EL (cell line): ENCODE measurements at places on chromosomes 16 and 17.

- DNase-seq, result no peak
These were observed 600.6 kb upstream of the CDH11 start for GRCh38 chr16:65722429-65722828.

DNA sequence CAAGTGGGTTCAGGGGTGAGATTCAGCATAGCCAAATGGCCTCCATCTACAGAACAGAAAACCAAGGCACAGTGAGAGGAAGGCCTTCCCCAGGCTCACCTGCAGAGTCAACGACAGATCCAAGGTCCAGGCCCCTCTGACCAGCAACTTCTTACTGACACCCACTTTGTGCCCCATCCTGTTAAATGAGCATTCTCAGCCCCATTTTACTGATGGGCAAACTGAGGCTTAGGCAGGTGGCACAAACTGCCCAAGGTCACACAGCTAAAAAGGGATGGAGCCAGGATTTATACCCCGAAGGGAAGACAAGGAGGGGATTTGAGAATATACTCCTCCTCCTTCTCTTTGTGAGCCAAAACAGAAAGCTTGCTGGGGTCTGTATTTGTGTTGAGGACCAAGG lies 9.3 kb downstream of the SBK1 start:
- no peak for DNase-seq

DNA sequence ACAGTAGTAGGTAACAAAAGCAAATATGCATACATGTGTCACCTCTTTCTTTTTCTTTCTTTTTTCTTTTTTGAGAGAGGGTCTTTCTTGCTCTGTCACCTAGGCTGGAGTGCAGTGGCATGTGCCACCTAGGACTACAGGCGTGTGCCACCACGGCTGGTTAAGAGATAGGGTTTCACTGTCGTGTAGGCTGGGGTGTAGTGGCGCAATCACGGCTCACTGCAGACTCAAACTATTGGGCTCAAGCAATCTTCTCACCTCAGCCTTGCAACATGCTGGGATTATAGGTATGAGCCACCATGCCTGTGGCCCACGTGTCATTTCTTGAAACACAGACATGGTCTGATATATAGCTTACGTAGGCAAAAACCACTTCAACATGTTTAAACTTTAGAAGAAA lies 397.7 kb upstream of the PMFBP1 start:
- DNase-seq, result no peak

- no peak for DNase-seq
These were observed 171.3 kb upstream of the RPL38 start for GRCh38 chr17:74032222-74032621.

DNA sequence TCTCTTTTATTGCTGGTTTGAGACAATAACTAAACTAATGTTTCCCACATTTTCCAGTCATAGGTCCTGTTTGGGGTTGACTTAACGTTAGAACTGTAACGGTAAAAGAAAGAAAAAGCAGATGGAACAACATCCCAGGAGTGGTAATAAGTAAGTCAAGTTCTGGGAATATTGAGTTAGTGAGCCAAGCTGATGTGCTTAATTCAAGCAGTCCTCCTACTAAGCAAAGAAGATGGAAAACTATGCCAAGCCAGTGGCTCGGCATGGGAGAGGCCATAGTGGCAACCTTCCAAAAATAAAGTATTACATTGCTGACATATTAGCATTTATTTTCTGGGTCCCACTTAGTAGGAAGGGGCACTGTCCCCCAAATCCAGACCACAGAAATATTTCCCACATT lies 161.7 kb upstream of the CDH5 start:
- DNase-seq, result peak; percentile 4

GRCh38 chr16:55539049-55539448 lies 27.4 kb upstream of the CAPNS2 start:
- no peak for DNase-seq

DNA sequence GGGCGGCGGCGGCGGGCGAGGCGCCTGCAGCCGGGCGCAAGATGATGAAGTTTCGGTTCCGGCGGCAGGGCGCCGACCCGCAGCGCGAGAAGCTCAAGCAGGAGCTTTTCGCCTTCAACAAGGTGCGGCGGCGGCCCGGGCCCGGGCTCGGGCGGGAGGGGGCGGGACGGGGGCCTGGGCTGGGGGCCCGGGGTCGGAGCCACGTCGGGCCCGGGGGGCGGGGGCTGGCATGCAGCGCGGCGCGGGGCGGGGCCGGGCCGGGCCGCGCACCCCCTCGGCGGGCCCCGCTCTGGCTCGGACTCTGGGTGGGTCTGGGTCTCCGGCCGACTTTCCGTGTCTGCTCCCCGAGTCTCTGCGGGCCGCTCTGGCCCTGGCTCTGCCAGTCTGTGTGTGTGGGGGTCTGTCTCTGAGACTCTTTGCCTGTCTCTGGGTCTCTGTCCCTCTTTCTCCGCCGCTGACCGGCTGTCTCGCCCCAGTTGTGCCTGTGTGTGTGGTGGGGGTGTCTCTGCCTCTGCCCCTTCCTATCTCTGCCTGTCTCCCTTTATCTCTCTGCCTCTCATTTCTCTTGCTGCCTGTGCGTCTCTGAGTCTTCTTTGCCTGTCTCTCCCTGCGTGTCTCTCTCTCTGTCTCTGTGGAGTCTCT lies 328 bp downstream of the LLGL1 start:
- peak; percentile 18 for DNase-seq

DNA sequence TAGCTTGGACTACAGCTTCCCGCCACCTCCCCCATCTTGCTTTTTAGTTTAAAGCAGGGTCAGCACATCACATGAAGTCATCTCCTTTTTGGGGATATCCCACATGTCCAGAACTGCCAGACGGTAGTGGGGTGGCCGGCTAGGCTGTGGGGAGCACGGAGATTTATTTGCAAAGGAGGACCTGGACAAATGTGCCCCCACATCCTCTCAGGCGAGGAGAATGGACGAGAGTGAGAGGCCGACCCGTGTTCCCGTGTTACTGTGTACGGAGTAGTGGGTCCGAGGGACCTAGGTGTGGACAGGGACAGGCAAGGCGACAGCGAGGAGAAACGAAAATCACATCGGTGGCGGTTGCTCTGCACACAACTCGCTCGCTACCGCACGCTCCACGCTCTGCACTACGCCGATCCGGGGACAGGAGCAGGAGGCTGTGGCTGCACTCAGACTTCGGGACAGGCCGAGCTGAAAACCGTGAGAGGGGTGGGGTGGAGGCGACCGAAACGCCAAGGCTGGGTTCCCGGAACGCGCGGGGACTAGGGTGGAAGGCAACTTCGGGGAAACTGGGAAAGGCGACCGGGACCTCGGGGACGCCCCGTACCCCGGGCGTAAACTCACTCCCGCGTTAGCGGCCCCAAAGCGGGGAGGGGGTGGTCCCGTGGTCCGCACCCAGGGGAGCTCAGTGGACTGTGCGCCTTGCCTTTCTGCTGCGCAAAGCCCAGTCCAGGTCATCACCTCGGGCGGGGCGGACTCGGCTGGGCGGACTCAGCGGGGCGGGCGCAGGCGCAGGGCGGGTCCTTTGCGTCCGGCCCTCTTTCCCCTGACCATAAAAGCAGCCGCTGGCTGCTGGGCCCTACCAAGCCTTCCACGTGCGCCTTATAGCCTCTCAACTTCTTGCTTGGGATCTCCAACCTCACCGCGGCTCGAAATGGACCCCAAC lies at the start of gene MT1A:
Gene MT1A (plus strand): TSS at position 853 of the 937 bp plus-strand sequence. CDS start 73 bp downstream, at position 926.
- DNase-seq, result peak; percentile 59

DNA sequence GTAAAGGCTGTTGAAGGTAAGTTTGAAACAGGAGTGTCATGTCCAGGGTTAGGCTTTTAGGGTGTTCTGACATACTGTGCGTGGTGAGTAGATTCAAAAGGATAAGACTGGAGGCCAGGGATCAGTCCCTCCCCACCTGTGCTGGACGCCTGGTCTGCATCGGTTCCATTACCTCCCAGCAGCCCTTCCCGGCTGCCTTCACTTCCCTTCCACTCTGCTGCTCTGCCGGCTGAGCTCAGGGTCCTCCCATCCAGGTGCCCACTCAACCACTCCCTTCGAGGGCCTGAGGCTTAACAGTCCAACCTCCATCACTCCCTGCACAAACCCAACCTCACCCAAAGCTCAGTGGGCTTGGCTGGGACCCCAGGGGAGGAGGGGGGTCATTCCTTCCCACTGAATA lies 4.1 kb upstream of the SLC5A10 start:
- no peak for DNase-seq

- no peak for DNase-seq
These were observed 454.3 kb upstream of the EEF2KMT start for GRCh38 chr16:5551909-5552308.

DNA sequence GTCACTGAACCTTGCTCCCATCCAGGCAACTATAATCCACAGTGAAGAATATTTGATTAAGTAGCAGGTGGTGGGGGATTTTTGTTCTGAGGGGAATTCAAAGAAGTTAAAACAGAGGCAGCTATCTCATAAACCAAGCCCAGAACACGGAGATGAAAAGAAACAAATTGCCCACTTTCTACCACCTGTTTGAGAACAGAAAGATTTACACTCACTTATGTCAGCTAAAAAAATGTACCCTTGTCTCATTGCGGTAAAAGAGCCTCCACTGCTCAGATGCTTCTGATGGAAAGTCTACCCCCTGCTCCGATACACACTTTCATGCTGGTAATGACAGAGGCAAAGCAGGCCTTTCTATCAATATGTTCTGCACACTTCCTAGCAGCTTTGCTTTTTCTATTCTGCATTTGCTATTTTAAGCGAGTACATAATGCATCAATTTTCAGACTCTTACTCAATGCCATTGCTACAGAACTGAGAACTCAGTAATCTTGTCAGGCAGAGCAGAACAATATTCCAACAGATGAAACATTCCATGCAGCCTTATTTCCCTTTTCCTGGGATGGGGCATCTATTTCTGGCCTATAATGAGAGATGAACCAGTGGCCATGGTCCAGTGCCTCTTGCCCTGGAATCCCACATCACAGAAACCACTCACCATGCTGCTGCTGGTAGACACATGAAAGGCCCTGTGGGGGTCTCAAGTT lies 29.0 kb downstream of the CDK5R1 start:
- DNase-seq, result no peak
